ENCODE measurements at places on chromosomes 7 and 10. TPM values are rescaled to one million over a fixed set of nuclear protein-coding genes. Genes with fewer than 3 reads are reported as not detected.

DNA sequence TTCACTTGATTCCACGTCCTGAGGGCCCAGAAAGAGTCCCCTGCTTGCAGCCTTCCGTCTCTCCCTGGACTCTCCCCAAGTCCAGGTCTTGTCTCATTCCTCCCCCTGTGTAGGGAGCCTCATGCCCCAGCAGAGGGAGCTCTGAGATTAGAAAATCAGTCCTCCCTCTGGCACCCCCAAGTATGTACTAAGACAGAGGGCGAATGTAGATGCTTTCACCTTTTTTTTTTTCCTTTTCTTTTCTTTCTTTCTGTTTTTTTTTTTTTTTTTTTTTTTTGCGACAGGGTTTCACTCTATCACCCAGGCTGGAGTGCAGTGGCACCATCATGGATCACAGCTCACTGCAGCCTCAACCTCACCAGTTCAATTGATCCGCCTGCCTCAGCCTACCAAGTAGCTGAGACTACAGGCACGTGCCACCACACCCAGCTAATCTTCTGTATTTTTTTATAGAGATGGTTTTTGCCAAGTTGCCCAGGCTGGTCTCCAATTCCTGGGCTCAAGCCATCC is 10.3 kb downstream of the SFXN3 start:
- DNase-seq: peak; percentile 88

DNA sequence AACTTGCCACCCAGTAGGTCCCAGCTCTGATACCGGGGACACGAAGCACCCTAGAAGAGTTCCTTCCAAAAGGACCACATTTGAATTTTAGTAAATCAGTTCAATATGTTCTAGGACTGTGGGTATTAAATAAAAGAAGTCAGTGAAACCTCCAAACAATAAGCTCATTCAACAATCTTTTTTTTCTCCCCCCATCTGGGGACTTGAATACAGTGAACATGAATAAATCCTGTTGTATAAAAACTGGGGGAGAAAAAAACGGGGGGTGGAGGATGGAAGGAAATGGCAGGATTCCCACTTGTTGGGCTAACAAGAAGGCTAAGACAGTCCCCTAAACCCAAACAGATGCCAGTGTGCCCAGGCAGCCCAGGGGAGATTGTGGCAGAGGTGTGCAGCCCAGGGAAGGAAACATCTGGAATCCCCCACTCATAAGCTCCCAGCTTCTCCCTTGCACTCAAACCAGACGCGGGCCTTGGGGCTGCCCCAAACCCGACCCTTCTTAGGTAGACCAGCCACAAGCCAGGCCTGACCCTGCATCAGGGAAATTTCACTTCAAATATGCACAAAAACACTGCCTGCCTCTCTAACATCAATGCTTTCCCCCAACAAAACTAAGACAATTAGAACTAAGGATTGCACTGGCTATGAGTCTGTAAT is 8.8 kb downstream of the AFAP1L2 start:
- DNase-seq: no peak

DNA sequence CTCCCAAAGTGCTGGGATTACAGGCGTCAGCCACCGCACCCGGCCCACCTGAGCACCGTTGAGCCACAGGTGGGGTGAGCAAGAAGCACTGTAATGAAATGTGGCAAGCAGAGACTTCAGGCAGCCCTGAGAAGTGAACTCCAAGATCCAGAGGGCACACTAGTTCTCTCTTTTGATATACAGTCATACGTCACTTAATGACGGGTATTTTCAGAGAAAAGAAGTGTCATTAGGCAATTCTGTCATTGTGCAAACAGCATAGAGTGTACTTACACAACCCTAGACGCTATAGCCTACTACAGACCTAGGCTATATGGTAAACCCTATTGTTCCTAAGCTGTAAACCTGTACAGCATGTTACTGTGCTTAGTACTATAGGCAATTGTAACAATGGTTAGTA is 7.9 kb downstream of the PANK1 start:
- DNase-seq: no peak

Gene VAX1
- not detected for total RNA-seq

GRCh38 chr10:121250995-121251764 is 347.1 kb downstream of the FGFR2 start:
- DNase-seq: no peak

Gene AKR1C4
- total RNA-seq: not detected

GRCh38 chr10:42428534-42428933 is 209.8 kb downstream of the ZNF33B start:
- DNase-seq: no peak

GRCh38 chr10:91088300-91089140 is 131.9 kb upstream of the PCGF5 start:
- no peak for DNase-seq

GRCh38 chr7:103391150-103391549 is 43.7 kb downstream of the PSMC2 start:
- no peak for DNase-seq

Gene HOGA1
- total RNA-seq: 4.1 TPM

GRCh38 chr10:80161321-80162083 is 29.0 kb downstream of the PLAC9 start:
- no peak for DNase-seq

Gene A1CF
- total RNA-seq: not detected

- DNase-seq: no peak
These were observed 85.3 kb downstream of the LARP4B start for GRCh38 chr10:846126-846685.

DNA sequence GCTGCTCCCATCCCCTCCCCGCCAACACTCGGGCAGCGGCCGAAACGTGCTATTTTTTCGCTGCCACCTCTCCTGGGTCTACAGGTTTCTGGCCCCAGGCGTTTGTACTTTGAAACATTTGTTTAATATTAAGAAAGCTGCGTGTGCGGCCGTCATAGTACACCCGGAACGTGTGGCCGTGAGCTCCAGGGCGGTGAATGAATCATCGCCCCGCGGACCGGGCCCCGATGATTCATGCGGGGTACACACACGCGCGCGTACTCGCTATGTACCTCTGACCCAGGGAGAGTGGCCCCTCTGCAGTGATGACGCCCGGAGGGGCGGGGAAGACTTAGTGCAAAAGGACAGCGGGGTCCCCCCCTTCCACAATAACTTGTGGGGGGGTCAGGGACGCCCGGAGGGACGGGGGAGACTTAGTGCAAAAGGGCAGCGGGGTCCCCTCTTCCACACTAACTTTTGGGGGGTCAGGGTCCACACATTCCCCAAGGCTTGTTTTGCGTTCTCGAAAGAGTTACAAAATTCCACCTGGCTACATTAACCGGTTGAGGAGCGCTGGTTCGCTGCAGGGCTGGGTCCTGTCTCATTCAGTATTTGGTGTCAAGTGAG is 56.5 kb upstream of the PCGF5 start:
- peak; percentile 84 for DNase-seq

DNA sequence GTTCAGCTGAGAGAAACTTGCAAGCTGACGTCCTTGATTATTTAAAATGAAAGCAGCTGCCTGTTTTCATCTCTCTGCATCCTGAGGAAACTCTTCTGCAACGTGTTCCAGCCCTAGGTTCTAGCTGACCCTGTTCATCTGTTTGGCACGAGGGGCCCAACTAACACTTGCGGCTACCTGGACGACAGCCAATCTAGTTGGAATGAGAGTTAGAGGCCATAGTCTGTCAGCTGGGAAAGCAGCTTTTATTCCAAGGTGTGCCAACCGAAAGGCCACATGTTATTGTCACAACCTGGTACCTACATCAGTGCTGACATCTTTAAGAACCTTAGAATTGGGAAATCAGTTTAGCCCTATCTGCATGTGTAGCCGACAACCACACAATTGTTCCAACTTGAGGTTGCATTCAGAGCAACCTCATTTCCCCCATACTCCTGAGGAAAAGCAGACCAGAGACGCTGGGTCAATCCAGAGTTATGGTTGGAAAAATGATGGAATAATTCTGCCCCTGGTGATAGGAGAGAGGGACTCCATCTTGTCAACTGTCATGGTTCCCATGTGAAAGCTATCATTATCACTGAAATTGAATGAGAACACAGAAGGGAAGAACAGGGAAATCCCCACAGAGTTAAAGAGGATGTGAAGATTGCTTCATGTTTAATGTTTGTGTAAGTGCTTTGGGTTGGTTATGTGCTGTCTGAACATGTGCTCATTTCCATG is 121.6 kb downstream of the EGFR start:
- peak; percentile 60 for DNase-seq

- no peak for DNase-seq
These were observed 136.6 kb downstream of the IQUB start for GRCh38 chr7:123397746-123398338.
